C1 segment of cervical spinal cord (tissue), 14 donors: ENCODE measurements at places on chromosomes 4 and X.

DNA sequence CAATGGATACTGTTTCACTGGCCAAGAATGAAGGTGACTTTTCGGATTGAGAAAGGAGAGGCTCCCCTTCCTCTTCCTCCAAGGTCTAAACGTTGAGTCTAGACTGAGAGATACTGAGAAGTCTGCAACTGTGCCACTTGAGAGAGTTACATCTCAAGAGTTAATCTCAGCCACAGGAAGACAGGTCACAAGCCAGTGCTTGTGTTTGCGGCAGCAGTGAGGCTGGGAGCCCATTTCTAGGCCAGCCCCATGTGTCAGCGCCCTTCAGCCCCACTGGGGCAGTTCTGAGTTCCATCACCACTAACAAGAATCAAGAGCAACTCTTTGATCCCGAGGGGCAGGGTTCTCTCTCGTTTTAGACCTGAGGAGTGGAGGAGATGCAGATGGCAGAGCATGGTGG, 7.3 kb upstream of the SEC24D start:
- DNase-seq = no peak

DNA sequence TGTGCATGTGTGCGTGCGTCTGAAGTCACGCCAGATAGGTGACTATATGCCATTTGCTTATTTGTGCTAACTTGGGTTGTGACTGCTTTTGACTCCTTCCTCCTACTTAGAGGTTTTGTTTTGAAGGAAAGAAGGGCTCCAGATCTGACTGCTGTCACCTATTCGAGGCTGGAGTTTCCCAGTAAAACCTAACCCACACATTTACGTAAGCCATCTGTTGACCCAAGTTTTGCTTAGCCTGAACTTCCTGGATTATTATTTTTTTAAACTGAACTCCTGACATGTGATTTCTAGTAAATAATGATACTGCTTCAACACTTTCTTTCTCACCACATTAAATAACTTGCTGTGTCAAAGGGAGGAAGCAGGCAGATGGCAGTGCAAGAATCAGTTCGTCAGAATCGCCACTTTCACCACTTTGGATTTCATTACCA, 41.5 kb downstream of the DTHD1 start:
- DNase-seq = no peak

DNA sequence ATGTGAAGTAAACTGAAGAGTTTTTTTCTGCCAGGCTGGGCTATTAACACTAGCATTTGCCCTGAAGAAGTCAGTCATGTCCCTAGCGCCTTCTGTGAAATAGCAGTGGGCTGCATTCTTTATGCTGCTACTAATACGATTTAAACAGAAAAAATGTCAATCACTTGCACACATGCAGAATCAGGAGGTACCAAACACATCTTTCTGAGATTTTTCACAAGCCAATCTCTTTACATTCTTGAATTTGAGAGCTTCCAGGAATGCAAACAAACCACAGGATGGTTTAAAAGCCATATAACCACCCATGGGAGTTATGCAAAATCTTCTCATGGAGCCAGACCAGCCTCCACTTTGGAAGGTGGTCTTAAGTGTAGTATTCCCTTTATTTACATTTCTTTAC, 220.1 kb downstream of the IQCM start:
- DNase-seq = no peak

DNA sequence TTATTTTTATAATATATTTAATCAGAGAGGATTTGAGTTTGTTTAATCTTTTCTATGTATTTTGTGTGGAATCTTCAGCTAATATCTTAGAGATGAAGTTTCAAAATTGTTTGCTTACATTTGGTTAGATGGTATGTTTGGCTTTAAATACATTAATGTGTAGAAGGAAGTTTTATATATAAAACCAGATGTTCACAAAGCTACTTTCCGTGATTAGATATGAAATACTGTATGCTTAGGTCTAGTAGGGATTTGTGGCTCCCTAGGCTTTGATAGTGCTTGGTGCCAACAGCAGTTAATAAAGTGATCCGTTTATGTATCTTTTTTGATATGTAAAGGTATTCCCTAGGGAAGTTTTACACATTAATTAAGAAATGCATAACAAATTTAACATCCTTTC, 223.0 kb downstream of the ARHGAP10 start:
- no peak for DNase-seq

DNA sequence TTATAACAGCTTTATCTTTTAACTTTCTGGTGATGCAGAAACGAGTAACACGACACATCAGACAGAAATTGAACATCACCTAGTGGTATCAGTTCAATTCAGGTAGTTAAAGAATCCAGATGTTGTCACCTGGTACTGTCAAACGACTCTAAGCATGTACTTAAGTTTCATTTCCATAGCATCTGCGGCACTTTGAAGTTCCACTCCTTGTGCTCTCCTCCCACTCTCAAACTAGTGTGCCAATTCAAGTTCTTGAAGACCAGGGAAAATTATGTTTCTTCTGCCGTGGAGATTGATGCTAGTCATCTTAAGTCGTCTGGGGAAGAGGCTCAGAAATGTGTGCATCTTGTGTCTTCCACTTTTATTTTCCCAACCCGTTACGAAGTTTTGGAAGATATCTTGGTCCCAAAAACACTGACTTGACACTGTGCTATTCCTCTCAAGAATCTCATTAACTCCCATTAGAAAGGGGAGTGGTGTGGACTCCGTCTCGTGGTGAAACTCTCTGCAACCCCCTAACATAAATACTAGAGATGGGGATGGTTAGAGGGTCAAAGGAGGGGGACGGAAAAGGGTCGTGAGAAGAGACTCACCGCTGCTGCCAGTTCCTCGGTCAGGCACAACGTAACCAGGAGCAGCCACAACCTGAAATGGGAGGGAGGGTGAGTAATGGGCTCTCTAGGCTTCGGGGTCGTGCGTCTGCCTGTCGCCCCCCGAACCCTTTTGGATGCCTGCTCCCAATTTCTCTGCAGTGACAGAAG, 693 bp downstream of the COL4A6 start:
- DNase-seq = no peak

- DNase-seq = peak; percentile 12
These were observed 1.1 kb downstream of the FBXW7 start for GRCh38 chr4:152534541-152535359.

DNA sequence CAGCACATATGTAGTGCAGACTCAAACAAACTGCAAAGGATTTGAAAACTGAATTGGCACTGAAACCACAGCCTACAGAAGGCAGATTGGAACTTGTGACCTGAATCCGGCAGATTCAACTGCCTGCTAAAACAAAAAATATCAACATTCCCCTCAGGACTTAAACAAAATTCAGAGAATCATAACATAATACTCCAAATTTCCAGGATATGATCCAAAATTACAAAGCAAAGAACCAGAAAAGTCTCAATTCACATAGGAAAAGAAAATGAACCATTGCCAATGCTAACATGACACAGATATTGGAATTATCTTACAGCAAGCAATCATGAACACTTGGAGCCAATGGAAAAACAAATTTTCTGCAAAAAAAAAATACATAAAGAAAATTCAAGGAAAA, 250.4 kb downstream of the PRDM5 start:
- DNase-seq = no peak

DNA sequence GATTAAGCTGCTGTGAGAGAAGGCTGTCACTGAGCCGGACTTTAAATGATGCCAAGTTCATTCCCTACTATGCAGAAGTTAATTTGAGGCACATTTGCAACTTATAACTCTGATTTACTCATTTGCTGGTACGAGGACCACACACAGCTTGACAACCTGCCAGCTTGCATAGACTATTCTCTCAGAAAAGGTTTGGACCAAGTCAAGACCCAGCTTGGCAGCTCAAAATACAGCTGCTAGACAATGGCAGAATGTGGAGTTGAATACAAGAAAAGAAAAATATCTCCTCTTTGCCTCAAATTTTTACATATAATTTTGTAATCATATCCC, 338.9 kb downstream of the DHX15 start:
- no peak for DNase-seq

DNA sequence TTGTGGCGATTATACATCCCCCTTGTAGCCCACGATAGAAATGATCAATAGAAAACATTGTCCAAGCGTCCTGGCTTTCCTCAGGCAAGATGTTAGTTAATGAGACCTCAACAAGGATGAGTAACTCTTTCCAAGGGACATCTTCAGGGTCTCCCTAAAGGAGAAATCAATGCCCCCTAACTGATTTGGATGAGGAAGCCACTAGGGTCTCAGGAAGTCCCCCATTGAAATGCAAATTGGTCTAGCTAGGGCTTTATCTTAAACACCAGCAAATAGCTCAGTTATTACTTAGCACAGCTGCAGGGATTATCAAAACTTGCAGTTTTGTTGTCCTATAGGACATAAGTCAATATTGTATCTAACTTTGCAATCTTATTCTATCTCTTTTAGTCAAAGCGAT, 721.5 kb downstream of the IL1RAPL1 start:
- no peak for DNase-seq

DNA sequence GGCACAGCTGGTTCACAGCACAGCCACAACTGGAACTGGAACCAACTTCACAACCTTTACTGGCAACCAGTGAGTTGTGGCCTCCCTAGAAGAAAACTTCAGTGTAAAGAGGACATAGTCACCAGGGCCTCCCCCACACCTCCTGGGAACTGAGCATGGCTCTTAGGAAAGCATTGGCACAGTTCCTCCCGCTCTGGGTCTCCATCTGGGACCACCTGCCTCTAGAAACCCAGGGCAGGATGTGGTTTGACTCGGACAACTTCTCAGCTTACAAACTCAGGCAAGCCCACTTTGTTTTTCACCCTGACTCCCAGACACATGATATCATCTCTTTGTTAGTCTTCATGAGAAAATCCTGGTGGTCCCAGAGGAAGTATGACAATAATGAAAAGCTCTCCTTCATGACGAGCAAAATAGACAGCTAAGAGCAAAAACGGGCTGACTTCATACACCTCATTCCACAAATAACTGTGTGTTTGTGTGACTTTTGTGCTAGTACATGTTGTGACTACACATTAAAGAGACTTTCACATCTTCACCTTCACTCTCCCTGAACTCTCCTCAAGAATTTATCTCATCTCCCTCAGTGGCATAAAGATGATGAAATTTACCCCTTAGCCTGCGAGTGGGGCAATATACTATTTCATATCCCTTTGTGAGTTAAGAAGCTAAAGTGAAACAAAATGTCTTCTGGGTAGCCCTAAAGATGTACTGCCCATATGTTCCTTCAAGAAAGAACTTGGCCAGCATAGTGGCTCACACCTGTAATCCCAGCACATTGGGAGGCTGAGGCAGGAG, 75.4 kb downstream of the SH3KBP1 start:
- DNase-seq = no peak

GRCh38 chrX:86460760-86461159, 312.5 kb downstream of the DACH2 start:
- DNase-seq = no peak

DNA sequence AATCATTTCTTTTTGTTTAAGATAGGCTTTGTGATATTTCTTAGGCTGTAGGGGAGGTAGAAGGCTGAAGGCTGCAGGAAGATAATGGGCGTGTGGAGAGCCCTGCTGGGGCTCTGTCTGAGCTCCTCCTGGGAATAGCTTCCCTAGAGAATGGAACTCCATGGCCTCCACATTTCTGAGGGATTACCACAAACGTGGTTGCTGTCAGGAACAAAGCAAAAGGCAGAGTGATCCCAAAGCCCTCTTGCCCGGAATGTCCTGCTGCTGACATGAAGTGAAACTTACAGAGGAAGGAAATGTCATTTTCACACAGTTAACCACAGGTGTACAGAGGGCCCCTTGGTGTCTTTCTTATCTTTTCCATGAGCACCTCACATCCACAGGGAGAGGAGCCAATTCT, 89.3 kb downstream of the DDIT4L start:
- DNase-seq = no peak

DNA sequence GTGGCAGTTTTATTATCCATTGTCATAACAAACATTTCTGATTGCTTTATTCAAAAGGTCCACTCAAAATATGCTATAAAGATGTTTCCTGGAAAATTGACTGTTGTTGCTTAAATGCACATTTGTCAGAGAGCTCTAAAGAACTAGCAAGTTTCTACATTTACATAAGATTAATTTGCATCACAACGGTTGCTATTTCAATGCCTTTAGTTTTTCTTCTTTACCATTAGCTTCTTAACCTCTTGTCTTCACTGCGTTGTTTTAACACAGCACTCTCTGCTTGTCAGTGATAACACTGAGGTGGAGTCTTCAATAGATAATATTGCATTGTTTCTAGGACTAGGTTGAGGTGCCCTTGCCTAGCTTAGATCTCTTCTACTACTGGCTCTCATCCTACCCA, 76.7 kb upstream of the GALNT7 start:
- DNase-seq = no peak

GRCh38 chr4:71468116-71468710, 129.4 kb downstream of the SLC4A4 start:
- no peak for DNase-seq

DNA sequence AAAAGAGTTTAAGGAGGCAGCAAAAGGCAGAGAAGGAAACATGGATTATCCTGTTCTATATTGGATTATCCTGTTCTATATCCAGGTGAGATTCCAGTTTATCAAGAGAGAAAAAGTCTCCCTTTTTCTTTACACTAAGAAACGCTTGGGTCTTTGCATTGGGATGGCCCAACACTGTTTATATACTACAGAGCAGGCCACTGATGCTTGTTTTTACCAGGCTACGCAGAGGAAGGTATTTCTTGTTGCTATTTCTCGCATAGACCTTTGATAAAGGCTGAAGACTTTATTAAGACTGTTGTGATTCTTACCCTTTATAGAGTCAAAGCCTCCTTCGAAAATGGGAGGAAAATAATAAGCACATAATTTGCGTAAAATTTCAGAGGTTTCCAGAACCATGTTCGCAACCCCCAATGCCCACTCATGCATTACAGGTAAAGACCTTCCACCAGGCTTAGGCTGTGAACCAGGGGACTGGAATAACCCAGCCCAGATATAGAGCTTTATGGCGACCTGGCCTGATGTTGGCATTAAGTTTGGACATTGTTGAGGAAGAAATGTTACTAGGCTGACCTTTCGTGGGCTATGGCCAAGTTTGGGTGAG, 218.3 kb downstream of the PTTG2 start:
- no peak for DNase-seq

GRCh38 chr4:187236209-187236890, 512.7 kb upstream of the FAT1 start:
- DNase-seq = no peak
